Activated T-cell treated with anti-CD3 and anti-CD28 coated beads, Interleukin-2, amount 50 U/mL, for 1 hour (primary cell): ENCODE measurements at places on chromosomes 7 and 10.

- no peak for DNase-seq
Measured at GRCh38 chr10:35007858-35008301, 82.3 kb downstream of the CUL2 start.

GRCh38 chr10:110865186-110865808 lies 6.4 kb upstream of the PDCD4 start:
- DNase-seq: no peak

DNA sequence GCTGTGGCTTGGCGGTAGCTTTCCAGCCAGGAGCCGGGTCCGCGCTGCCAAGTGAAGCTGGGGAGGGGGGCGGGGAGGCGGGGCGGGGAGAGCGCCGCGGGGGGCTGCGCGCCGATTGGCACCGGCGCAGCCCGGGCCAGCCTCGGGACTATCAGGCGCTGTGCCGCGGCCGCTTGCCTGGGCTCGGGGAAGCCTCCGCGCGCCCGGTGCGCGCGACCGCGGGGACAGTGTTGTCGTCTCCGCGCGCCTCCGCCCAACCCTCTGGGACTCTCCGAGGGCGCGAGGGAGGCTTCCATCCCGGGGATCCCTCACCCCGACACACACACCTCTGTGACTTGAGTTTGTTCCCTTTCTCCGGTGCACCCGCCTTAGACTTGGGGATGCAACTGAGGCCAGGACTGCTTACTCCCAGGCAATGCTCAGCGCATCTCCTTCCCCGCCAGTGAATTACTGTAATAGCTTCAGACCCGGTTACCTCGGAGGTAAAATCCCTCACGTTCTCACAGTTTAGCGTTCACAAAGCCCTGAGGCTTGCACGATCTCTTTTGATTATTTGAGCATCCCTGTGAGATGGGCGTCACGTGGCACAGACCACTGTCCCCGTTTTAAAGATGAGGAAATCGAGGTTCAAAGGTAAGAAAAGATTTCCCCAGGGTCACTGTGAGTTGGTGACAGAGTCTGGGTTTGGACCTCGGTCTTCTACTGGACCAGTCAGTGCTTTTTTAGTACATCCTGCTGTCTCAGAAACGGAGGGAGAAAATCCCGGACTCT lies at the start of gene NKX1-2:
Gene NKX1-2 (minus strand): TSS at position 24 of the 771 bp plus-strand sequence. CDS start 92 bp downstream, outside the sequence.
- DNase-seq: no peak

- DNase-seq: no peak
Measured at GRCh38 chr7:38938001-38938485, 29.1 kb upstream of the VPS41 start.

GRCh38 chr10:74194545-74194944 lies 43.5 kb downstream of the ADK start:
- DNase-seq: no peak

- DNase-seq: no peak
Measured at GRCh38 chr7:96189129-96189820, 132.6 kb downstream of the SLC25A13 start.

DNA sequence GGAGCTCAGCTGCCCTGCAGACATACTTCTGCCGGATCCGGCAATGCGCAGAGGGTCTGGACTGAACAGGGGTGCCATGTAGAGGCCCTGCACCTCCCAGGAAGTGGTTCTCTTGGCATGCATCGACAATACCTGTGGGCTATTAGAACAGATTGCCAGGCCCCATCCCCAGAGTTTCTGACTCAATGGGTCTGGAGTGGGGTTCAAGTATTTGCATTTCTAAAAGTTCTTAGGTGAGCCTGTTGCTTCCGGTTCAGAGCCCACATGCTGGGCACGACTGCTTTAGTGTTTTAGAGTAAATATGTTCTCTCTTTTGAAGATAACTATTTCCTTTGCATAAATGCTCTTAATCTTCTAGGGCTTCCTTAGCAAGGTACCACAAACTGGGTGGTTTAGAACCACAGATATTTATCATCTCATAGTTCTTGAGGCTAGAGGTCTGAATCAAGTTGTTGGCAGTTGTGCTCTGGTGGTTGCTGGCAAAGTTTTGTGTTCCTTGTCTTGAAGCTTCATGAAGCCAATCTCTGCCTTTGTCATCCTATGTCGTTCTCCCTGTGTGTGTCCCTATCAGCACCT lies 435.5 kb downstream of the TCERG1L start:
- DNase-seq: no peak

- no peak for DNase-seq
Measured at GRCh38 chr7:50584793-50585408, 19.7 kb upstream of the DDC start.

GRCh38 chr7:82625377-82625776 lies 181.8 kb upstream of the CACNA2D1 start:
- no peak for DNase-seq

DNA sequence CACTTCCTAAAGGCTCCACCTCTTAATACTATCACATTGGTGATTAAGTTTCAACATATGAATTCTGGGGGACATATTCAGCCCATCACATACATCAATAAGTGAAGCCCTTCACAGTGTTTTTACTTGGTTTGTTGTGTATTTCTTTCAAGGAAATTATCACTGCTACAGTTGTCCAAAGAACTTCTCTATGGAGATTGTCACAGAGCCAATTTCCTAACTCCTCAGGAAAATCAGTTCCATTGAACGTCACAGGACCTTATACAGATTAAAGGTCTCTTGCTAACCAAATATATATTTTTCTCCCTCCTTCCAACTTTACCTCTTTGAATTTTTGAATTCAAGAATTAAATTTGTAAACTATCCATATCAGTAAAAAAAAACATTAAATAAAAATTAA lies 114.3 kb downstream of the LRRN3 start:
- no peak for DNase-seq

- DNase-seq: no peak
Measured at GRCh38 chr10:84226616-84227015, 1.3 kb upstream of the LRIT2 start.

DNA sequence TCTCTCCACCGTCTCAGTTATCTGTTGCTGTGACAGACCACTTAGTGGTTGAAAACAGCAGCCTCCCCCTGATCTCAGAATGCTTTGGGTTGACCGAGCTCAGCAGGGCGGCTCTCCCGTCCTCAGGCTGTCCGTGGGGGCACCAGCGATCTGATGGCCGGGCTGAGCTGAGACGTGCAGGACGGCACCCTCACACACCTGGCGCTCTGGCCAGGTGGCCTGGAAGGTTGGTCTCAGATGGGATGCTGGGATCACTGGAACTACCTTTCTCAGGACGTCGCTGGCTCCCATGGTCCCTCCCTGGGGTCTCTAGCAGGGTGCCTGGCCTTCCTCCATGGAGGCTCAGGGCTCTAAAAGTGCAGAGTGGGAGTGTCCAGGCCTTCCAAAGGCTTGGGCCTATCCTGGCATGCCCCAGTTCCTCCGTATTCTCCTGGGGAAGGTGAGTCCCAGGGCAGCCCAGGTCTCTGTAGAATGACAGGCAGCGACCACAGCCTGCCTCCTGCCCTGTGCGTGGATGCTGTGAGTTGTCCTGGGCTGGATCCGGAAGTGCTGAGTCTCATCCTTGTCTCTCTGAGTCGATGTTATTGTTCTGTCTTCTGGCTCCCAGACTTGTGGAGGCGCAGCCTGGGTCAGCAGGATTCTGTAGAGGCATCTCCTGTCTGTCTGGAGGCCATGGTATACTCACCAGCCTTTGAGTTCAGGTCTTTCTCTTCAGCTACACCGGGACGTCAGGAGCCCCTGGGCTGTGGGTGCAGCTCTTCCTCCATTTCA lies 12.2 kb upstream of the PWWP2B start:
- DNase-seq: no peak

DNA sequence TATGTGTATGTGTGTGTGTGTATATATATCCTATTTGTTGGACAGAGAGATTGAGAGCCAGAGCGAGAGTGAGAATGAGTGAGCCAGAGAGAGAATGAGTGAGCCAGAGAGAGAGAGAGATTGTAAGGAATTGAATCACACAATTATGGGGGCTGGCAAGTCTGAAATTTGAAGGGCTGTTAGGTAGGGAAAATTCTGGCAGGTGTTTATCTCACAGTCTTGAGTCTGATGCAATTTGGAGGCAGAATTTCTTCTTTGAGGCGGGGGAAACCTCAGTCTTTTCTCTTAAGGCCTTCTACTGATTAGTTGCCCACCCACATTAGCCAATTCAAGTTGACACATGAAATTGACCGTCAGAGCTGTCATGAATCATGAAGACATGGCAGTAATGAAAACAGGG lies 41.0 kb upstream of the WASL start:
- no peak for DNase-seq

- DNase-seq: no peak
Measured at GRCh38 chr7:24669971-24670591, 87.2 kb downstream of the GSDME start.

DNA sequence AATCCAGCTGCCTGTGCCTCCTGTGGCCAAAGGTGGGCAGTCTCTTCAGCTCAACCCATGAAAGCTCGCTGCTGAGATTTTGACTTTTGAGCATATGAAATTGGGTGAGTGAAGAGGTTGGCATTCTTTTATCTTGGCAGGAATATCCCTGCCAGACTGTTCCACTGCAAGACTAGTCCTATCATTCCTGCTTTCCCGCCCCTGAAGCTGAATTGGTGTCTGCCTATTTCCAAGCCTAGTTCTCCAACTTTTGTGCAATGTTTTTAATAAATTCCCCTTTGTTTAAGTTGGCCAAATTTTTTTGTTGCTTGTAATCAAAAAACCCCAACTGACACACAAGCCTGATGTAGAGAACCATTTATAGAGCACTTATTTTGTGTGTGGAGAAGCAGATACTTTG lies 34.8 kb upstream of the BICC1 start:
- DNase-seq: no peak

DNA sequence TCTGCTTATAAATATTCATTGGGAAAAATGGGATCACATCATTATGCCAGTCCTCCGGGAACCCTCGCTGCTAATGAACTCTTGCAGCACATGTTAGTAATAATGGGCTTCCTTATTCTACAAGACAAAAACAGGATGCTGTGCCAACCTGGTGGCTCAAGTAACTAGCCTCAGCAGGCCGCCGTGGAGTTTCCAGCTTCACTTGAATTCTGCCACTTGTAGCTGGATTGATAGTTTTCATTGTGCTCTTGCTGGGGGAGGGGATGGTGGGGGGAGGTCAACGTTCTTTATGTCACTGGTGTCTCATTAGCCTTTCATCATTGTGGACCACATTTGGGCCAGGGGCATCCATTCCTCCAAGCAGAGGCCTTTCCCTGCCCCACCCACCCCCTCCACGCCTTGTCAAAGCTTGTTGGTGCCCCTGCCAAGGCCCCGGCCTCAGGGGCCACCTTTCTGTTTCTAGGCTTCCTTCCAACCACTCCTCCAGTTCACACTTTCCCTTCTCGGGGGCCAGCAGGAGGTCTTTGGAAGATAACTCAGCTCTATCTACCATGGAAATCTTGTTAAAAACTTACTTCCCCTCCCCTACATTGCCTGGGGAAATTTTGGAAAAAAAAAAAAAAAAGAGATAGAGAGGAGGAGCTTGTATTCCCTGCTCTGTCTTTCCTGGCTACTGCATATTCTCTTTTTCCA lies 153.9 kb downstream of the BMPER start:
- no peak for DNase-seq
